ENCODE measurements at places on chromosomes 13 and 19. TPM values are rescaled to one million over a fixed set of nuclear protein-coding genes. Genes with fewer than 3 reads are reported as not detected.

GRCh38 chr19:5787409-5788182, 3.0 kb upstream of the PRR22 start:
- no peak for DNase-seq
- H3K36me3 ChIP-seq = peaks cover 39% of the 10 kb centered on the region
- H3K4me1 ChIP-seq = peaks cover 14% of the 10 kb centered on the region
- H3K27me3 ChIP-seq = no peaks in the 10 kb centered on the region
- no peak overlapping the region for H3K4me3 ChIP-seq

IL17D gene
- not detected for total RNA-seq

VSIG10L gene
- 2.5 TPM for total RNA-seq

CYP4F2 gene
- total RNA-seq = not detected

ZNF135 gene
- total RNA-seq = not detected

- H3K4me1 ChIP-seq = no peaks in the 10 kb centered on the region
- H3K36me3 ChIP-seq = no peaks in the 10 kb centered on the region
Measured at GRCh38 chr19:15721268-15721667, 6.6 kb upstream of the OR10H2 start.

DNA sequence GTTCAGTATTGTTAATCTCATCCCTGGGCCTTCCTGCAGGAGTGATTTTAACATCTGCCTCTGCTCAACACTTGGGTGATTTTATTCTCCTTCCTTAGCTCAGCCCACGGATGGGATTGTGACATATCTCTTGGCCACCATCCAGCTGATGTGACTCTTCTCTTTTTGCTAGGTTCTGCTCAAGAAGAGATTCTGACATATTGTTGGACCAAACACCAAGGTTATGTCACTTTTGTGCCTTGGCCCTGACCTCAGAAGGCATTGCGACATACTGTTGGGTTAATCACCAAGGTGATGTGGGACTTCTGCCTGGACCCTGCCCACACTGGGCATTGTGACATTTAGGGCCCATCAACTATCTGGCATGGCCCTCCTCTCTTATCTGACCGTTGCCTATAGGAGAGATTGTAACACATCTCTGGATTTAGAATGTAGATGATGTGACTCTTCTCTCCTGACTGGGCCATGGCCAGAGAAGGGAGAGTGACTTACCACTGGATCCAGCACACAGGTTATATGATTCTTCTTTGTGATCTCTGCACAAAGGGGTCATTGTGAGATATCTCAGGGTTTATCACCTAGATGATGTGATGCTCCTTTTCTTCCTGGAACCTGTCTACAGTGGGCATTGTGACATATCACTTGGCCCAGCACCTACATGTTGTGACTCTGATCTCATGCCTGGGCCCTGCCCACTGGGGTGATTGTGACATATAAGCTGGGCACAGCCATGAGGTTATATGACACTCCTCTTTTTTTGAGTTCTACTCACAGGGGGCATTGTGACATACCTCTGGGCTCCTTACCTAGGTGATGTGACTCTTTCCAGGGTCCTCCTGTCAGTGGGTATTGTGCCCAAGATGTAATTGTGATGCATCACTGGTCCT, 88.8 kb downstream of the ZNF429 start:
- no peak overlapping the region for H3K27ac ChIP-seq
- no peaks in the 10 kb centered on the region for H3K36me3 ChIP-seq
- no peaks in the 10 kb centered on the region for H3K4me1 ChIP-seq
- H3K27me3 ChIP-seq = no peaks in the 10 kb centered on the region
- no peak for DNase-seq
- no peak overlapping the region for H3K4me3 ChIP-seq

- H3K4me1 ChIP-seq = peaks cover 2% of the 10 kb centered on the region
- peaks cover under 1% of the 10 kb centered on the region for H3K36me3 ChIP-seq
- H3K4me3 ChIP-seq = no peak overlapping the region
- no peak overlapping the region for H3K27ac ChIP-seq
- no peak for DNase-seq
Measured at GRCh38 chr19:2309734-2310362, 1.9 kb upstream of the LINGO3 start.

DNA sequence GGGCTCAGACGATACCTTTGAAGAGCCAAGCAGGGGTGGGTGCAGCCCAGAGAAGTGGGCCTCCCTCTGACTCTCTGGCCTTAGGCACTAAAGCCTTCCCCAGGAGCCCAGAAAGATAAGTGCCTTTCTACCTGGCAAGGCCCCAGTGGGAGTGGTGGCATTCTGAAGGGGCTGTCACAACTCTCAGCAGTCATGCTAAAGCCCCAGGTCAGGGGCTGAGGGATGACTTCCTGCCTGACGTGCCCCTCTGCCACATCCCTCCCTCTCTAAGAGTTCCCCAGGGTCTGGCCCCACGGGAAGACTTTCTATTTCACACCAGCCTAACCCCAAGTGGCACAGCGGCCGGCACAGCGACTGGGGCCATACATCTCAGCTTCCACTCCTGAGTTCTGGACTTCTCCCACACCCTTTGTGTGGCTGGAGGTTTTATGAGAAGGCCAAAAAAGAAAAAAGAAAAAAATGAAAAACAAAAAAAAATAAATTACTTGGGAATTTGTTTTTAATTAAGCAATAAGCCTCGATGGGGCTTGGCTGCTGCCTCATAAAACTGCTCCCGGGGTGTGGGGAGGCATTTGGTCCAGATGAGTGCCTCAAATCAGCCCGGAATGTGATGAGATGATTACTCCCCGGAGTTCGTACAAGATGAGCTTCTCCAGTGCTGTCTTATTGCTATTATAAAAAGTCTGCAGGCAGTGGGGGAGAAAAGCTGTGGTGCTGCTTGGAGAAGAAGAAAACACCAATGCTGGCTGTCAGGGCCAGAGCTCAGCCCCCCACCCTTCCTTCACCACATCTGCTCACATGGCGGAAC, 28.5 kb upstream of the PLEKHF1 start:
- peaks cover 7% of the 10 kb centered on the region for H3K27me3 ChIP-seq
- no peaks in the 10 kb centered on the region for H3K36me3 ChIP-seq
- no peak overlapping the region for H3K4me3 ChIP-seq
- no peak overlapping the region for H3K27ac ChIP-seq
- no peaks in the 10 kb centered on the region for H3K4me1 ChIP-seq
